ENCODE measurements at places on chromosomes 1 and 21.

DNA sequence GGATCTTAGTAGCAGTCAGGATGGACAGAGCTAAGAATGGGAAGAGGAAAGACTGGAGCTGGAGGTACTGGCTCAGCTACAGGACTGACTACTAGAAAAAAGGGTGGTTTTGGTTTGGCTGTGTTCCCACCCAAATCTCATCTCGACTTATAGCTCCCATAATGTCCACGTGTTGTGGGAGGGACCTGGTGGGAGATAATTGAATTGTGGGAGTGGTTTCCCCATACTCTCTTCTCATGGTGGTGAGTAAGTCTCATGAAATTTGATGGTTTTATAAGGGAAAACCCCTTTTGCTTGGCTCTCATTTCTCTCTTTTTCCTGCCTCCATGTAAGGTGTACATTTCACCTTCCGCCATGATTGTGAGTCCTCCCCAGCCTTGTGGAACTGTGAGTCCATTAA, 466.5 kb upstream of the DEPDC1 start:
- no peak for DNase-seq

GRCh38 chr1:3029991-3030662, 8.9 kb downstream of the ACTRT2 start:
- no peak for DNase-seq

DNA sequence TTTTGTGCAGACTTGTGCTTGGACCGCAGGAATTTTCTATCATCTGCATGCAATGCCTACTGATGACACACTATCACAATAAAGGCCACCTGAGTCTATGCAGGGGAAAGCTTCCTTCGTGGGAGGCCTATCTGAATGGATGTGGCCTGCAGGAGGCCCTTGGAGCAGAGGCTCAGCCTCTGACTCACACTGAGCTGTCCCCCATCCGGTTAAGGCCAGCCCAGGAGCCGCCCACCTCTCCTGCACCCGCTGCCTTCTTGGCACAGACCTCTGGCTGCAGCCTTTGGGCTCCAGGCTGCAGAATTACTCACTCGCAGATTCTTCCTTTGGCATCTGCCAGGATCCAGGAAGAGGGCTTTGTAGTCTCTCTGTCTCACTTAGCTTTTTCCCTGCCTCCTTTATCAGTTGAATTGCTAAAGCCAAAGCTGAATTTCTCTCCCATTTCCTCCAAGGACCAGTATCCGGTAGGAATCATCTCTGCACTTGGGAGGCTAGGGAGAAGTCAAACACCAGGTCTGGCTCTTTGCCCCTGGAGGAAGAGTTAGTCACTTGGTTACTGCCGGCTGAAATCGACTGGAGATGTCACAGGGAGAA, 65.1 kb upstream of the JUN start:
- peak; percentile 94 for DNase-seq

- DNase-seq, result no peak
These were observed 1519.1 kb downstream of the BRINP3 start for GRCh38 chr1:188958461-188959115.

DNA sequence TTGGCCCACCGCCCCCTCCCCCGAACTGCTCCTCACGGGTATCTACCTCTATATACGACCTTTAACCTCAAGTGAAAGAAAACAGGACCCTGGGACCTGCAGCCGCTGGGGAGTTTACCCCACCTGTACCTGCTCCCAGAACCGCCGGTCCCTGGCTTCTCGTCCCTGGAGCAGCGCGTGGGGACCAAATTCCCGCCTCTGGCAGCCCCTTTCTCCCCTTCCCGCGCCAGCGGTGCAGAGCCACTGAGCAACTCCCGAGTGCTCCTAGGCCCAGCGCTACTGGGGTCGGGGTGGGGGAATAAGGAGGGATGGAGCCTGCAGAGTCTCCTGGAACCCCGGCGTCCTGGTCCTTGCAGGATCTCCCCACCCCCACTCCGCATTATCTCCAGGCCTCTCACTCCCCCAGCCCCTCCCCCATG, 1.6 kb downstream of the SYT6 start:
- no peak for DNase-seq

GRCh38 chr1:199313444-199313843, 674.6 kb downstream of the PTPRC start:
- no peak for DNase-seq

DNA sequence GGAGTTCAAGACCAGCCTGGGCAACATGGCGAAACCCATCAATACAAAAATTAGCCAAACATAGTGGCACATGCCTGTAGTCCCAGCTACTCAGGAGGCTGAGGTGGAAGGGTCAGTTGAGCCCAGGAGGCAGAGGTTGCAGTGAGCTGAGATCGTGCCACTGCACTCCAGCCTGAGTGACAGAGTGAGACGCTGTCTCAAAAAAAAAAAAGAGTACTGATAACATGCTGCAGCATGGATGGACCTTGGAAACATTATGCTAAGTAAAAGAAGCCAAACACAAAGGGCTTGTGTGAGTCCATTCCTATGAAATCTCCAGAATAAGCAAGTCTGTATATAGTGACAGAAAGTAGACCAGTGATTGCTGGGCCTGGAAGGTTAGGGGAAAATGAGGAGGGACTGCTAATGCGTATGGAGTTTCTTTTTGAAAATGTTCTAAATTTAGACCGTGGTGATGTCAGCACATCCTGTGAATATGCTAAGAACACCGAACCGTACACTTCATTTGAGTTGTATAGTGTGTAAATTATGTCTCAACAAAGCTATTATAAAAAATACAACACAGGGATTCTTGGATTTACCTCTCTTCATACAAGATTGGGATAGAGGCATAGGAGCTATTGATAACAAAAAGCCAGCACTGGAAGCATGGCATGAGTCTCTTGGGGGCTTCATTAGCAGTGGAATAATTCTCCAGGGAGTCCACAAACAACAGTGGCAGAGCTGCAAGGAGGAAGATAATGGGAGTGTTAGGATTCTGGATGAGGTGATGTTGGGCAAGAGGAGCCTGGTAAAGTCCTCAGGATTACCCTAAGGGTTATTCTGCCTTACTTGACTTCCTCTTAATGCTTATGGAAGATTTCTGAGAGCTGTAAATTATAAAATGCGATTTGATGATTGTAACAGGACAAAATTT, 73.5 kb downstream of the TTC3 start:
- no peak for DNase-seq

DNA sequence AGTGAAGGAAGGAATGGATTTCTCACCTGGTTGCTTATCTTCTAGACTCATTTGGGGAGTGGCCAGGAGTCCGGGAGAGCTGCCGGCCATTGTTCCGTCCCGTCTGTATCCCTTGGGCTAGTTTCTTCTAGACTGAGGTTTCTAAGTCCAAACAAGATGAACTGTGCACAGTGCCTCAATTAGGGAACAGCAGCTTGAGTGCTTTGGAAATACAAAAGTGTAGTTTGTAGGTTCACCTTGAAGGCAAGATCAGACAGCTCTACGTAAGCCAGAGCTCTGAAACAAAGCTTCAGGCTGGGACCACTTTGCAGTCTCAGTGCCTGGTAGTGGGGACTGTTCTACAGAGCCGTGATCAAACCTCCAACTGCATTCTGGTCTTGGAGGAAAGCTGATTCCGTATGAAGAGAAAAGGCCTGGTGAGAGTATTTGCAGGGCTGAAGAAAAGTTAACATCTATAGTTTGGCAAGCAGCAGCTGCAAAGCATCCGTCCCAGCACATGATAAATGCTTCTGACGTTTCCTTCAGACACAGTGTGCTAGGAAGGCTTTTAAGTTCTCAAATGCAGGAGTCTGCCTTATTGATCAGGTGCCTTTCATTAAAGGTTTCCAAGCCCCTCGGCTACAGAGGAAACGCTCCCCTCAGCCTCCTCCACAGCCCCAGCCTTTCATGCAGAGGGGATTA, 432.8 kb downstream of the KIF26B start:
- no peak for DNase-seq

DNA sequence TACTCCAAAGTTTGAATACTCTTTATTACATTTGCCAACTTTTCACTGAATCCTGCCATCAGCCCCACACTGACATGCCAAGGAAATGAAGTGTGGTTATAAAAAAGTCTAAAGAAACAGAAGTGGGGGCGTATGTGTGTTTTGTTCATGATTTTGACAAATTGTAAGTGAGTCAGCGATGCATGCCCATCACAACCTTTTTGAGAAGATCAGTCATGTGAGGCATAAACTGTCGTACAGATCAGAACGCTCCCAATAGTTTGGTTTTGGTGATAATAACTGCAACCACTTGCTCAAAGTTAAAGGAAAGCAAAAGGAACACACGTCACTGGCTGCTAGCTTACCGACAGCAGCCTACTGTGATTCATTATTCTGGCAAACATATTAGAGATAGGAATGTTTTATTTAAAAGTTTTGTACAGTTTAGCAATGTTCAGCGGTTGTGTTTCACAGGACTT, 95.6 kb downstream of the RGS2 start:
- DNase-seq, result peak; percentile 86

GRCh38 chr21:44822484-44823178, 4.8 kb upstream of the SUMO3 start:
- no peak for DNase-seq

DNA sequence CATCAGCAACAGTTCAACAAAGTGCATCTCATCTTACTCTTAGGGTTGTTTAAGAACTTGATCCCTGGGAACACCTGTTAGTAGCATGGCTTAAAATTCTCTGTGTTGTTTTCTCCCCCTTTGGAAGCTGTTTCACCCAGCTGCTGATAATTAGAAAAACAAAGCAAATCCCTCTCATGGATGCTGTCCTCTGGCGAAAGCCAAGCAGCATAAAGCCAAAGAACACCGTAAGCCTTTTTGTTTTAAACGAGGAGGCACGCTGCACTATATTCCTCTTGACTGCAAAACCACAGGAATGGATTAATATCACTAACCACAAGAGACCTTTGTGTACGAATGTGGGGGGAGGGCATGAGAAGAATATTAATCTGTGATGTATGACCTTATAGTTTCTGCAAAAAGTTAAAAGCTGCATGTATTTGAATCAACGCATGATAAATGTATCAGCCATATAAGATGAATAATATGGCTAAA, 923.2 kb downstream of the LTN1 start:
- no peak for DNase-seq

Measured in stromal cell of bone marrow (primary cell).